Activated CD4-positive, CD25-positive, alpha-beta regulatory T cell treated with anti-CD3 and anti-CD28 coated beads, Interleukin-2, amount 50 U/mL, for 24 hours (primary cell): ENCODE measurements at places on chromosomes 5 and 9.
A peak's percentile ranks its signal among the peaks of the same experiment; 100 is the strongest.

- ATAC-seq = no peak
Measured at GRCh38 chr9:14935106-14935751, 25.0 kb upstream of the FREM1 start.

DNA sequence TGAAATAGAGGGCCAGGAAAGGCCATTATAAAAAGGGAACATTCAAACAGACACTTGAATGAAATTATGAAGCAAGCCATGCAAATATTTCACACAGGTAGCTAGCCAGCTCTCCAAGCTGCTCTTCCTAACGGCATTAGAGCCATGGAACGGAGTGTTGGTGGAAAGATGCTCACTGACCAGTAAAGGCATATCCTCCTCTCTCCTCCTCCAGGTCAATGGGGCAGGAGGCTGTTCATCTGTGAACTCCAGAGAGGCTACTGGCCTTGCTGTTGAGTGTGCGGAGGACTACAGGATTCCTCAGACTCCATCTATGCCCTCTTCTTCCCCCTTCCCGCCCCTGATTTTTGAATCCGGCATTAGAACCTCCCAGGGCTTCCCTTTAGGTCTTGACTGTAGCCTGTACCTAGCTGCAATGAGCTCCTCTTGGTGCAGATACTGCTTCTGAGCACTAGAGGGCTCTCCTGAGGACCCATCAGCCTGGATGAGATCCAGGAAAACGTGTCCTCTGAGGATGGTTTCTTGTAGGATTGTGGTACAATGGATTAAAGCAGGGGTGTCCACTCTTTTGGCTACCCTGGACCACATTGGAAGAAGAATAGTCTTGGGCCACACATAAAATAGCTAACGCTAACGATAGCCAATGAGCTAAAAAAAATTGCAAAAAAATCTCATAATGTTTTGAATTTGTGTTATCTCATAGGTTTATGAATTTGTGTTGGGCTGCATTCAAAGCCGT, 162.2 kb downstream of the SREK1 start:
- no peak for ATAC-seq

DNA sequence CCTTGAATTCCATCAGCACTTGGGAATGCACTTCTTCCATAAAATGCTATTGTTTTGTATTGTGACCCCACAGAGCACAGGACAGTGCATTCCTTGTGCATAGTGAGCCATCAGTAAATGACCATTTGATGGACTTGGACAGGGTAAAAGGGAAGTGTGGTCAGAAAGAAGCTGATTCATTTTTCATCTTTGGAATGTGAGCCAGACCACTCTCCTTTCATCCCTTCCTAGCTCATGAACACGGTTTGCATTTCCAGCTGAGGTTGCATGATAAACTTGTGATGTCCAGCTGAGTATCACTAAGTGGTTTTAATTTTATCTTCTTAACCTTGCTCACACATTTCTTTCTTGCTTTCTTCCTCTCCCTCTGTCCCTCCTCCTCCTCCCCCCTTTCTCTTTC, 101.3 kb downstream of the NUDT12 start:
- ATAC-seq = no peak

GRCh38 chr5:159332800-159333544, 2.7 kb upstream of the IL12B start:
- no peak for ATAC-seq

- peak; percentile 47 for ATAC-seq
Measured at GRCh38 chr5:128084228-128085167, 932 bp downstream of the SLC12A2 start.

DNA sequence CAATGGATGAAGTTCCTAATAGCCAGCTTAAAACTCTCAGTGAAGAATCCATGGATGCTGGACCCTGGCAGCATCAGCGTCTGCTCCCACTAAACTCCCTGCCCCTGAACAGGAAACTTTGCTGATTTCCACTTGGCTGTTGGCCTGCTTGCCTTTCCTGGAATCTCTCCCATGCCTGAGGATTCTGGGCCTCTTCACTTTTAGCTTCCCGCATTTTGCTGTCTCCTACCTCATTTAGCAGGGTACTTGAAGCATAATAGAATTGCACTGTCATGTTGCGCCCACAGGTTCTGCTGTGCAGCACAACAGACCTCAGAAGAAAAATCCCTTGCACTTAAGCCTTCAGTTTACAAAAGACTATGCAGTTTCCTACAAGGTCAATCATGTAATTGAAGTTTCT, 127.6 kb downstream of the DROSHA start:
- no peak for ATAC-seq

GRCh38 chr5:168637281-168637680, 58.1 kb upstream of the PANK3 start:
- ATAC-seq = no peak

GRCh38 chr5:66717455-66718373, 121.5 kb downstream of the MAST4 start:
- ATAC-seq = no peak

DNA sequence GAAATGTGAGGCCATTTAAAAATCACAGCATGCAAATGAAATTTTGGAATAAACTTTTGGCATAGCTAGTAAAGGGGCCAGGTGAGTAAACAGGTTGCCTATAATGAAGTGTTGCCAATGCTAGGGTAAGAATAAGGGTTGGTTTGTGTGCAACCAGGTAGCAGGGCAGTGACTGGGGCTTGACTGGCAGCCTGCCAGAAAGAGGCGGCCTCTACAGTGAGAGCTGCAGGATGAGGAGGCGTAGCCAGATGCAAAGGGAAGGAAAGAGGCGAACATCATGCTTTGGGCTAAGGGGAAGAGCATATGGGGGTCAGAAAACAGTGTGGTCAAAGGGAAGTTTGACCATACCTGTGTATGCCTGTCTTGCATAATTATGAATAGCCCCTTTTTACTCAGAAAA, 70.6 kb downstream of the MAST4 start:
- no peak for ATAC-seq

- ATAC-seq = no peak
Measured at GRCh38 chr5:96648023-96648422, 14.2 kb upstream of the CAST start.

DNA sequence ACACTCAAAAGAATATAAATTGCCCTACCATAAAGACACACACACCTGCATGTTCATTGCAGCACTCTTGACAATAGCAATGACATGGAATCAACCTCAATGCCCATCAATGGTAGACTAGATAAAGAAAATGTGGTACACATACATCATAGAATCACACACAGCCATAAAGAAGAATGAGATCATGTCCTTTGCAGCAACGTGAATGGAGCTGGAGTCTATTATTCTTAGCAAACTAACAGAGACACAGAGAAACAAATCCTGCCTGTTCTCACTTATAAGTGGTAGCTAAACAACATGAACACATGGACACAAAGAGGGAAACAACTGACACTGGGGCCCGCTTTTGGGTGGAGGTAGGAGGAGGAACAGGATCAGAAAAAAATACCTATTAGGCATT, 2062.2 kb upstream of the CDH6 start:
- ATAC-seq = no peak

GRCh38 chr9:37565661-37566618, 10.2 kb downstream of the FBXO10 start:
- no peak for ATAC-seq

DNA sequence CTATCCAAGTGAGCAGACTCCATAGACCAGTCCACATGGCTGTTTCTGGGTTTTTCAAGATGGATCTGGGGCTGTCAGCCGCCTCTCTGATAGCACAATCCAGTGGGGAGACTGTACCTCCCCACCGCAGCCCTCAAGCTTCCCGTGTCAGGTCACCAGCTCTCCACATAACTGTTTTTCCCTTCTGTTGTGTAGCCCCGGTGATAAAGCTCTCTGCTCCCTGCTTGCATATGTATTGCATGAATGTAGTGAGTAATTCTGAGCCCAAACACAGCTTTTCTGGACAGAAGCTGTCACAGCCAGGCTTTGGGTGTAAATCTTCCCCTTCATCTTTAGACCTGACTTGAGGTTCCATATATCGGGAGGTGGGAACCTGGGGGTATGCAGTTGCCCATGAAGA, 23.1 kb upstream of the CFAP157 start:
- no peak for ATAC-seq

- ATAC-seq = no peak
Measured at GRCh38 chr5:14510156-14510734, 71.3 kb upstream of the OTULINL start.

GRCh38 chr5:60886158-60886557, 42.1 kb upstream of the ELOVL7 start:
- no peak for ATAC-seq

GRCh38 chr5:144169904-144170275, 569 bp downstream of the YIPF5 start:
- no peak for ATAC-seq

GRCh38 chr5:42985129-42986037, 54.7 kb downstream of the ANXA2R start:
- ATAC-seq = no peak
